ENCODE measurements at places on chromosomes 11 and 22.

GRCh38 chr11:125987066-125987641, 41.3 kb downstream of the VSIG10L2 start:
- no peak for DNase-seq

DNA sequence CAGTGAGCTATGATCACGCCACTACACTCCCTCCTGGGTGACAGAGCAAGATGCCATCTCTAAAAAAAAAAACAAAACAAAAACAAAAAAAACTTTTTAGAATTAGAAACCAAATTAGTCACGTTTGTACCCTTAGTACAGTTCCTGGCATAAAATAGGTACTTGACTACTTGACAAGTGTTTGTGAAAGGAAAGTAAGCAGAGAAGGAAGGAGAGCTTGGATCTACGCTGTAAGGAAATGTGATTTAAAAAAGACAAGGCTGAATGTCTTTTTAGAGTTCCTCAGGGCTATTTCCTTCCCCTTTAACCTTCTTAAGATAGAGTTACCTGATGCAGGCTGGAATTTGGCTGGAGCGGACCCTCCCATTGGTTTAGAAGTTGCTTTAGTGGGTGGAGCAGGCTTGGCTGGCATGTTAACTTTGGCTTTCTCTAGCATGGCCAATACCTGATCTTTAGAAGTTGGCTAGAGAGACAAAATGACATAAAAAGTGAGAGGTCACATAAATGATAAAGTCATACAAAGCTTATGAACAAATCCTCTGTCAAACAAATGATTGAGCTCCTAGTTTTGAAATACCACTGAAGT, 50.7 kb downstream of the F2 start:
- no peak for DNase-seq

DNA sequence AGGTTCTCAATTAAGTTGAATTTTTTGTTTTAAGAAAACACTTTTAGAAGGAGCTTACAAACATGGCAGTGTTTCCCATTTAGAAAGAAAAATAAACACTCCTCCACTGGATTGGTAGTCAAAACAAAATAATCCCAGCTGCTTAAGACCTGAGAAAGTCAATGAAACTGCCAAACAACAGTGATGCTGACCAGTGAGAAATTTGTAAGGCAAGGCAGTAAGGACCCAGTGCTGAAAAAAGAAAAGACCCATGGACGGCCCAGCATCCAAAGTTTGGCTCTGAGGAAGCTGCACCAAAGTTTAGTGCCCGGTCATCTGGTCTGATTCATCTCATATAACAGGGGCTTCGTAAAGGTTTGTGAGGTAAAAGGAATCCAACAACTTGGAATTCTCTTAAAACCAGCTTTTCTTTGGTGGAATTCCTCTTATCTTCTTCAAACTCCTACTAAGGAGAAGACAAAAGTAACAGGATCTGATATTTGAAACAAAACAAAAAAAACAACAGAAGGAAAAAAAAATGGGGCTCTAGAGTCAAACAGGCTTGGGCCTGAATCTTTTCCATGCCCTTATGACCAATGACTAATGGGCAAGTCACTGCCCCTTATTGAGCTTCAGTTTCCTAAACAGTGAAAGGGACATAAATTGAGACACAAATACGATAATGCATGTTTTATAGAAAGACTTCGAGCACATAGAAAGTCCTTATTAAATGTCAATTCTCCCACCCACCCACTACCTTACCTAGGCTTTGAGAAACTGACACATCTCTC, 383.0 kb upstream of the NARS2 start:
- no peak for DNase-seq

- DNase-seq = no peak
Observed at GRCh38 chr11:112722876-112723275, 238.3 kb upstream of the NCAM1 start.
